ENCODE measurements at places on chromosomes 5 and 9.

DNA sequence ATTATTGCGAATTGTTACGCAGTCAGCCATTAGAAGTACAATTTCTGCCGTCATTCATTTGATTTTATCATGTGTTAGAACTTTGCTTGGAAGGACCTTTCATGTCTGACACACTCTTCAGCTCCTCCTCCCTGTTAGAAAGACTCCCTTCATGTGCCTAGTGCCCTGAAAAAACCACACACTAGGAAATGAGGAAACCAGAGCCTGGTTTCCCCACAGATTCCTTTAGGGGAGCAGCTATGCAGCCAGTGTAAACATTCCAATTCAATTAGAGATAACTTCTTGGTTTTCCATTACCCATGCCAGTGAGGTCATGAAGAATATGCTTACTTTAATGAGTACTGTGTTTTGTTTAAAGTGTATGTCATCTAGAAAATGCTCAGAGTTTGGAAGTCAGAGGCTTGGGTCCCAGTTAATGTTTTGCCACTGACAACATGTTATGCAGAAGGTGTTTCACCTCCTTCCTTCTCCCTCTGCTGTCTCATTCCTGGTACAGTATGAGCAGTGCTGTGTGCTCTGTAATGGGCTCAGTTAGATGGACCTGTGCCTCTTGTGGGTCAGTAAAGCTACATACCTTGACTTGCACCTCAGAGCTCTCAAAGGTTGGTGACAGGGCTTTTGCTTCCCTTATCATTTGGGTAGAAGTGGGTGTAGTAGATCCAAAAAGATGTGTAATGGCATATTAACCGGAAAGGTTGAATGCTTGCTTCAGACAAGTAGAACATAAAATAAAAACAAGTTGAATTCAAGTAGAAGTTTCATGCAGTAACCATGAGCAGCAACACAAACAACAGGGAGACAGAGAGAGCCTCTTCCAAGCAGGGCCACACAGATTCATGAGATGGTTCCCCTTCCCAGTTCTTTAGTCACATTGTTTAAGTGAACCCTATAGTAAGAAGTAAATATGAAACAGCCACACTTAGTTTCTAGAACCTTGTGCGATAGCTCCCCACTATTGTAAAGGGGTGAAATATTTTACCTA, 52.6 kb upstream of the TNFAIP8 start:
- DNase-seq: no peak

GRCh38 chr5:174423558-174423957, 300.8 kb upstream of the MSX2 start:
- DNase-seq: no peak

DNA sequence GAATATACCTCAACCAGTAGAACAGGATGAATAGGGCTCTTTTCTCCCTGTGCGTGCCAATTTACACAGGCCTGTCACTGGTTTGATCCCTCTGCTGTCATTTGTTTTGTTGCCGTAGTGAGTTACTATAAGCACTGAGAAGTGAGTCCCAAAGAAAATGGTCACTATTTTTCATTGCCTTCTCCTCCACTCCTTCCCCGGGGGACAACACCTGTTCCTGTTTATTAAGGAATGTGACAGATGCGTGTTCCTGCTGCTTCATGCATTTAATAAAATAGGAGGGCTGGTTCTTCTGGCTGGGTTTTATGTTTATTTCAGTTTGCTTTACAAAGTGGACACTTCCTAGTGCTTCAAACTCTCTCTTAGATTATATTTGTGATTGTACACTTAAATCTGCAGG, 6.4 kb downstream of the THBS4 start:
- no peak for DNase-seq

DNA sequence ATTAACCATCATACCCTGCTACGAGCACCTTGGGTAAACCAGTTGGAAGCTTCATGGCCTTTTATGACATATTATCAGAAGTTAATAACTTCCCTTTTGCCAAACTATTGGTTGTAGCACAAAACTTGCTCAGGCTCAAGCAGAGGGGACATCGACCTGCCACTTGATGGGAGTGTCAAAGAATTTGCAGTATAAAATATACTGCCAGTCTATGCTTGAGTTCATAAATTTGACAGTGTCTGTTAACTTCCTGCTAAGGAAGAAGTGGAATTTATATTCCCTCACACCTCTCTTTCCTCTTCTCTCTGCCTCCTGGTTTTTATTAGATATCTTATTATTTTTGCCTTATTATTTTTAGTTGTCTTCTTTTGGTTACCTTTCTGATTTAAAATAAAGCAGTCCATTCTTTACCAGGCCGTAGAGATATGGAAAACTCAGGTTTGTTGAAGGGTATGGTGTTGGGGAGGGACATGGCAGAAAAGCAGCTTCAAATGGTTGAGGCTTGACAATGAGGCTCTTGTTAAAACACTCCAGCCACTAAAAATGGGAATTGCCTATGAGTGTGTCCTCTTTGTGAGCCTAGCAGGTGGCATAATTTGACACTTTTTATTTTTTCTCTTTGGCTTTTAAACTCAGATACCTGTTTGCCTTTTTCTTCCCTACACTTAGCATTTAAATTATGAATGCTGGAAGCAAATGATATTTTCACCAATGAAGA, 298.0 kb downstream of the DOCK8 start:
- no peak for DNase-seq

GRCh38 chr9:98227883-98228282, 27.6 kb downstream of the TBC1D2 start:
- DNase-seq: no peak

DNA sequence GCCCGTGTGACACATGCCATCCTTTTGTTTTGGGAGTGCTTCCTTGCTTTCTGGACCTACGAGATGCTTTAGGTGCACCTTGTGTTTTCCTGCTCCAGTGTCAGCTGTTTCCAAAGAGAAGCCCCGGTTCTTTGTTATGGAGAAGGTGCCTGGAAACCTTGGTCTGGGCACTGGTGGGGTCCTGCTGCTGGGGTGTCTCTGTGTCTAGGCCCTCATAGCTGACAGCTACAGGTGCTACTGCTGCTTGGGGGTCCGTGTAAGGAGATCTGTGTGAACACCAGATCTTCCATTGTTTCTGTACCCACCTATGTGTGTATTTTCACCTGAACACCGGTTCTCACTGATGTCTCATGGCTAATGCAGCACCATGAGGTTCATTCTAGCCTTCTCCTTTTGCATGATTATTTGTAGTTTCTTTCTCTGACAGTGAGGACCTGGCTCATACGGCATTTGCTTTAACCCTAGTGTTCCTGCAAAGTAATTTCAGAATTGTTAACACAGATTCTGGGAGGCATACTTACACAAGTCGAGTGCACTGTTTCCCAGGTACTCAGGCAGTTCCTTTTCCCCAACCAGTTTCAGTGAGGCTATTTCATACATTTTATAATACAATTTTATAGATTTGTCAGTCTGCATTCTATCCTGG, 13.2 kb upstream of the FAM120AOS start:
- no peak for DNase-seq

DNA sequence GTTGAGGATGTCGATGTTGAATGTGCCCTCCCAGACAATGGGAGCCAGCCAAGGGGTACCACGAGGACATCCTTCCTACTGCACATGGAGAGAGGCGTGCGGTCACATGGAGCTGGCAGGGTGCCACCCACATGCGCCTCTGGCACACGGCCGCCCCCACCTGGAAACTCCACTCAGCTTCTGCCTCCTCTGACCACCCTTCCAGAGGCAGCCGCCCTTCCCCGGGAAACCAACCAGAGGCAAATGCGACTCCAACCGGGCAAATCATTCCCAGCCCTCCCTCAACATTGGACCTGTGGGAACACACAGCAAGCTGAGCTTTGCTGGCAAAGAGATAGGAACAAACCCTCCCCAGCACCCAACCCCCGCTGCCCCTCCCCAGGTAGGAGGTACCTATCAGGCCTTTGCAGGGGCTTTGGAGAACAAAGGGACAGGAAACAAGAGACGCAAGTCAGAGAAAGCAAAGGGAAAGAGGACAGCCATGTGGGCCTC, 17.5 kb downstream of the ABO start:
- no peak for DNase-seq

GRCh38 chr9:109138421-109138820, 18.7 kb upstream of the TMEM245 start:
- no peak for DNase-seq

DNA sequence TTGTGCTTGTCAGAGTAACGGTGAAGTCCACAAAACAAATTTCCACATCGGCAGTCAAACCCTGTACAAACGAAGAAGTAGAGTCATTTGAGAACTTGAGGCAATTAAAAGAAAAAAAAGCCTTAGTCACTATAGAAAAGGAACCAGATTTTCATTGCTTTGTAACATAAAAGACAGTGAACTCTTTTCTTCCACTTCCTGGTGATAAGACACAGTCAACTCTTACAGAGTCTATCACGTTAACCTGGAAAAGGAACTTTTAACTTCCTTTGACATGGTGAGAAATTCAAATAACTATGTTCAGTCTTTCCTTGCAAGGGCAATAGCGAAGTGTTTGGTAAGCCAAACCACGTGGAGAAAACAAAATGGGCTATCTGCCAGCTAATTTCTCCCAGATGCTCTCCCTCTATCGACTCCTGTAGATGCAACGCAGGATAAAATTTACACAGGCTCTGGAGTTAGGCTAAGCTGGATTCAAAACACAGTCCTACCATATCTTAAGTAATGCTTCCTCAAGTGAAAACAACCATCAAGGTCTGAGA, 8.9 kb downstream of the ZFAND5 start:
- no peak for DNase-seq

- DNase-seq: no peak
Measured at GRCh38 chr5:102536323-102536928, 37.6 kb upstream of the SLCO6A1 start.

- no peak for DNase-seq
Measured at GRCh38 chr9:84339962-84340361, 596 bp downstream of the SLC28A3 start.

DNA sequence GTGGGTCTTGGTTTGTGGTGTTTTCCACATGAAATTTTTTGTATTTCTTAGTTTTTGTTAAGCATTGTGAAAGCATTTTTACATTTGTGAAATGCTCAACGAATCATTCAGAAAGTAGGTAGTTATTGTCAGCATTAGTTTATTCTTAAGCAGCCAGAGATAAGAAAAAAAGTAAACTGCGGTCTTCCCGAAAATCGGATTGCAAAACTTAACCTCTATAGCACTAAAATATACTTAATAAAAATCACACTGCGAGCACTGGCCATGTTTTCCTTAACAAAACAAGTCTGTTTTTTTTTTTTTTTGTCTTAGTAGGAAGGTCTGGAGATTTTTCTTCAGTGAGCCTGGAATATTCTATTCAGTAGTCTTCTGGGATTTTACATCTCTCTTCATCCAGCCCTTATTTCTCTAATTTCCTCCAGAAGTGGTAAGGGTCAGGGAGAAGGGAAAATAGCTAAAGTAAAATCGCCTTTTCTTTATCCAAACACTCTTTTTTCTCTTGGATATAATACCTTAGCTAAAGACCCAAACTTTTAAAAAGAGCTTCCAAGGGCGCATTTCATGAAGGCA, 289.9 kb downstream of the DMAC1 start:
- no peak for DNase-seq

DNA sequence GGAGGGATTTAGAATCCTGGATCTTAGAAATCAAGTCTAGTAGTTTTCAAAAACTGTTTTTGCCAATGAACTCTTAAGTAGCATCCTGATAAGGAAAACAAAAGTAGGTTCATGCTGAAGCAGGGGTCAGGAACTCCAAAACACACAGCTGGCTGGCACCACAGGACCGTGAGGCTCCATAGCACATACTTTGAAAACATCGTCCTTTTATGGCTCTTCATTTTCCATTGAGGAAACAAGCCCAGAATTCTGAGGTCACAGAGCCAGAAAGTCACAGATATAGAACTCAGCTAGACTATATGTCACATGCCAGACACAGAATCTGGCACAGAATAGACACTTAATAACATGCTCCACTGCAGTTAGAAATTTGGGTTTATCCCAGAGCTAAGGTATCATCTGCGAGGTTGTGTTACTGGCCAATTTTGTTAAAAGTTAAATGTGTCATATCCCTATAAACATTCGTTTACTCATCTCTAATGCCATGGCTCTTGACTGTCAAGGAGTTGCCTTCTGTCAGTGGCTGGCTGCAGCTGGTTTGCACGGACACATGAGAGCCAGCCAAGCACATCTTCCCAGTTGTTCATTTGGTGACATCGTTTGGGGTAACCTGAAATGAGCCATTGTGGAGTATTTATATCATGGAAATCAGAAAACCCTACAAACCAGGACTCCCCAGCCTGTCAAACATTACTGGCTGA, 58.8 kb downstream of the FAM78A start:
- DNase-seq: no peak

DNA sequence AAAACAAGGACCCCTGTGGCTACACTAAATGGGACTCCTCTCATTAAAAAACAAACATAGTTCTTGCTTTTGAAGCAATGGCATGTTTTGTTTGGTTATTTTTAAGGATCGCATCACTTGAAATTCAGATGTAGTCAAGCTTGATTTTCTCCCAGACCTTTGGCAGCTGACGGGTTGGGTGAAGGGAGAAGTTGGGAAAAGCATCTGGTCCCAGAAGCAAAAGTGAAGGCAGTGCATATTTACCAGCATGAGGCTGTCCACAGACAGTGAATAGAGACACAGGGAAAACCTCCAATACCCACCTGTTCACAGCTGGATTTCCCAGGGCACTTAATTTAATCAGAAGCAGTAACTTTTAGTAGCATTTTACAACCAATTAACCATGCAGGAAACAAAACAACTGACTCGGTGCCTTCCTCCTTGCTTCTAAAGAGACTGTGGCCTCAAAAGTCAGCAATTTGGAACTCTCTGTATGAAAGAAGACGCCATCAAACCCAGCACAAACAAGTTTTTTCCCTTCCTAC, 245.4 kb downstream of the EBF1 start:
- DNase-seq: no peak

DNA sequence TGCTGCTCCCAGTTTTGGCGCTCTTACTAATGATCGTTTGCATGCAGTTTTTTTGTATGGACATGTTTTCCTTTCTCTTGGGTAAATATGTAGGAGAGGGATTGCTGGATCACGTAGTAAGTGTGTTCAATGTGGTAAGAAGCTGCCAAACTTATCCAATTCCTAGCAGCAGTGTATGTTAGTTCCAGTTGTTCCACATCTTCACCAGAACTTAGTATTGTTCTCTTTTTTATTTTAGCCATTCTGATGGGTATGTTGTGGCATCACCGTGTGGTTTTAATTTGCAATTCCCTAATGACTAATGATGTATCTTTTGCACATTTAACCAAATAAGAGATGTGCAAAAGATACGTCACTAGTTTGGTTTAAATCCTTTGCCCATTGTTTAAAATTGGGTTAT, 65.9 kb downstream of the IPPK start:
- DNase-seq: no peak

DNA sequence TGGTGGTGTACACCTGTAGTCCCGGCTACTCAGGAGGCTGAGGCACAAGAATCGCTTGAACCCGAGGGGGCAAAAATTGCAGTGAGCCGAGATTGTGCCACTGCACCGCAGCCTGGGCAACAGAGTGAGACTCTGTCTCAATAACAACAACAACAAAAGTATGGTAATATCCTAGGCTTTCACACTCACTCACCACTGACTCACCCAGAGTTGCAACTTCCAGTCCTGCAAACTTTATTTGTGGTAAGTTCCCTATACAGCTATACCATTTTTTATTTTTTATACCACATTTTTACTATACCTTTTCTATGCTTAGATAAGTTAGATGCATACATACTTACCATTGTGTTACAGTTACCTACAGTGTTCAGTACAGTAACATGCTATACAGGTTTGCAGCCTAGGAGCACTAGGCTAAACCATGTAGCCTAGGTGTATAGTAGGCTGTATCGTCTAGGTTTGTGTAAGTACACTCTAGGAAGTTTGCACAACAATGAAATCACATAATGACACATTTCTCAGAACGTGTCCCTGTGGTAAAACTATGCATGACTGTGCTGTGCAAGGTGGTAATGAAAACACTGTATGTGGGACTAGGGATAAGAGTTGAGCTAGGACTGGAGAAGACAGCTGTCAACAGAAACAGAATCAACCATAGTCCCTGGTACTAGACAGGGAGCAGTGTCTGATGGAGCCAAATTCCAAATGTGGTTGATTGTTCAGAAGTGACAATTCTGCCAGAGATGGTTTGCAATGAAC, 109.5 kb upstream of the RAD23B start:
- no peak for DNase-seq
